NCI-H345 (cell line): ENCODE measurements at places on chromosomes 11 and 22.

GRCh38 chr11:91850021-91850420, 374.6 kb upstream of the FAT3 start:
- DNase-seq, result no peak

DNA sequence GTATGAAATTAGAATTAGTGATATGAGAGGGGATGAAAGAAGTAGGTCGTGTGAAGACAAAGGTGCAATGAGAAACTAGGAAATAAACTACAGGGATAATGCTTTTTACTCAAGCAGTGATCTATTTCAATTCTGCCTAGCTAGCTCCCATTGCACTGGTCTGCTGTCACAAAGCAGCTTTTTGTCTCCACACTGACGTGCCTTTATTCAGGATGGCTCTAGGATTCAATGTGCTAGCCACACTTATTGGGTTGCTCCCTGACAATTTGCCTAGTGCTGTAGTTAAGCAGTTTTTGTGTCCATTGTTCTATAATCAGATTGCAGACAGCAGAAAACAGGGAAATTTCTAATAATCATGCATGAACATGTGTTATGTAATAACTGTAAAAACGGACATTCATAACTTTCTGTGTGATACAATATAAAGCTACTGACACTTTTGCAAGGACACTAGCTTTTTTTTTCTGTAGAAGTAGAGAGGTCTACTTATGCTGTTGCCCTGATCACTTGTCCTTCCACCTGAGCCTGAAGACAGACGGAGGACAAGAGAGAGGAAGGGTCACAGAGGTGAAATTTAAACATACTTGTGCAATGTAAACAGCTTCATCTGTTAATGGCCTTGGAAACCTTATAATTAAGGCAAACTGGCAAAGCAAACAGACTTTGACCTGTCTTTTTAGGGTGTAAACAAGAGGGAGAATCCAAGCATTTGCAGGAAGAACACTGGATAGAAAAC, 269.6 kb downstream of the LRRC4C start:
- no peak for DNase-seq

DNA sequence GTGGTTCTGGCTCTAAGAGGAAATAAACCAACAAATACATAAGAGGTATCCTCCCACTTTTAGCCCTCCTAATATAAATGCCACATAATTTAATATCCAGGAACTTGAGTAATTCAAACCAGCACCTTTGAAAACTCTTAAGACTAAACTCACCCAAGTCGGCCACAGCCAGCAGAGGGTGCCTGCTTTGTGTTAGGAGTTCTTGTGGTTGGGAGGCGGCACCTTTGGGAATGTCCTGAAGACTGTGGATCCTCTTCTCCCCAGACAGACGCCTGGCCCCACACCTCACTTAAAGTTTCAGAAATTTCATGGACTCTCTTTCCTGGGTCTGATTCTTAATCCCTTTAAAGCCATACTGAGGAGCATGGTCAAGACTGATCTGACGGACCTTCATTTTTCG, 169.0 kb downstream of the TBC1D22A start:
- DNase-seq, result no peak

GRCh38 chr22:42353883-42354727, 78.1 kb downstream of the NFAM1 start:
- peak; percentile 43 for DNase-seq

DNA sequence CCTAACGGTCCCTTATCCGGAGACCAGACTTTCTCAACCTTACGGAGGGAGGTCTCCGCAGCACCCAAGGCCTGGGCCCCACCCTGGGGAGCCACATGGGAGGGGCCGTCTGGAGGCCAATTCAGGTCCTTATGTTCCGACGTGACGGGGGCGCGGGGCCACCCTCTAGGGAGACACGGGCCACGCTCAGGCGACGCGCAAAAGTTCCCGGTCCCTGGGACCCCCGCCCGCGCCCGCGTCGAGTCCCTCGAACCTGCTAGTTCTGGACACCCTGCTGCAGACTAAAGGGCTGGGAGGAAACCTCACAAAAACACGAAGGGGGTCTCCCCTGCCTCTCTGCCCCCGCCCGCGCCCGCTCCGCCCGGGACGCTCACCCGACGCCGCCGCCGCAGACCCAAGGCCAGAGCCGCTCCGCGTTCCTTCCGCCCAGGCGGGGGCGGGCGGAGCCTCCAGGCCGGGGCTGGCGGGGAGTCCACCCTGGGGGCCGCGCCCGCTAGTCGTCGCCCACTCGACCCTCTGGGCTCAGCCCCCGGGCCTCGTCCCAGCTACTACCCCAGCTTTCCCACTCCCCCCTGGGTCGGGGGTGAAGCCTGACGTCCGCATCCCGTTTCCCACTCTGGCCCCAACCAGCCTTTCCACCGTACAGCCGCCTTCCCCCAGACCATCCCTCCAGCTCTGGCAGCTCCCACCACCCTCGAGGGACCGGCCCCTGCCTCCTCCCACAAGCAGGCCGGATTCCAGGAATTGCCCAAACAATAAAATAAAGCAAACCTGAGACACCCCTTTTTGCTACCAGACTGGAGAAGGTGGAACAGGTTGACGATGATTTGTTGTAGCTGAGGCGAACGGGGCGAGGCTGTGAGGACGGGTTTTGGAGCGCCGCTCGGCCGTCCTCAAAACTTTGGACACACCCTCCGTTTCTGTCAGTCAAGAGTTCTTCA, 2.7 kb downstream of the RNH1 start:
- DNase-seq, result no peak

- no peak for DNase-seq
Observed at GRCh38 chr11:104873252-104873651, 25.0 kb downstream of the CASP12 start.

- DNase-seq, result no peak
Observed at GRCh38 chr22:17874231-17874905, 100.1 kb upstream of the BID start.
